T-helper 1 cell (primary cell): ENCODE measurements at places on chromosomes 6 and 20.

DNA sequence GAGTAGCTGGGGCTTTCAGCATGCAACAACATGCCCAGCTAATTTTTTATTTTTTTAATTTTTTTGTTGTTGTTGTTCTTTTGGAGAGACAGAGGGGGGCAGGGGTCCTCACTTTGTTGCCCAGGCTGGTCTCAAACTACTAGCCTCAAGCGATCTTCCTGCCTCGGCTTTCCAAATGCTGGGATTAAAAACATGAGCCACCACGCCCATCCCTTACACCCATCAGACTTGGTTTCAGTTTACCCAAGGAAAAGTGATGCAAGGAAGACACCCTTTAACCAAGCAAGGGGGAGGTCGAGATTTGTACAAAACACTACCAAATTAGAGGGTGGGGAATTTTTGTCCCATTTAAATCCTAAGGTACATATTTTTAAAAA lies 210.1 kb downstream of the ARHGAP18 start:
- no peak for DNase-seq

- DNase-seq: no peak
Measured at GRCh38 chr6:116529466-116530290, 15.8 kb downstream of the TRAPPC3L start.

GRCh38 chr6:144395014-144395413 lies 109.9 kb downstream of the UTRN start:
- no peak for DNase-seq

GRCh38 chr20:35306931-35307517 lies 14.8 kb upstream of the FAM83C start:
- DNase-seq: no peak

DNA sequence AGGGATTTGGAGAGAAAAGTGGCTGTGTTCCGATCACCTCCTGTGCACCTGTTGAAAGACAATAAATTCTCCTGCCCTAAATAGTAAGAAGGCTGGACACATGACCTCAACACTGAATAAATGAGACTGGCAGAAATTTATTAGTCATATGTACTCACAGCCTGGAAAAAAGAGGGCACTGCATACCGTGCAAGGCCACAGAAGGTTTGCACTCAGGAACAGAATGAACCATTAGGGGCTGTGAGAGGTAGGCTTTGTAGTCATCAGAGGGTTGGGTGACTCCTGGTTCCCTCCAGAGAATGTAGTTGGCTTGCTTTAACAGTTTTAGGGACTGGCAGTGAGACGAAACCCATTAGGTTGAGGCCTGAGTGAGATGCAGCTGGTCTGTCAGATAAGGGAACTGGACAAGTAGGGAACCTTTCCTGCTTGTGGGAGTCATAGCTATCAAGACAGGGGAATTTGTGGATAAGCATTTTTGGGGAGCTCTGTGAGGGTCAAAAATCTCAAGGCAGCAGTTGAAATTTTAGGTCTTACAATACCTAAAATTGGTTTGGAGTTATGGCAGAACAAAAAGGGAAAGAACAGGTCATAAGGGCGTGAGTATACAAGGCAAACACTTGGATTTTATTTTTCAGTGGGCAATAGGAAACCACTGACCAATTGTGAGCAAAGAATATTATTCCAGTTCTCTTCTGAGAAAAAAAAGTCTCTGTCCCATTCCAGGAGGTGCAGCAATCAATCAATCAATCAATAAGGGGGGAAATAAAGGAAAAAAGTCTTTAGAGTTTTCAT lies 67.9 kb upstream of the BTN3A2 start:
- no peak for DNase-seq
